ENCODE measurements at places on chromosomes 4 and X. TPM values are rescaled to one million over a fixed set of nuclear protein-coding genes. Genes with fewer than 3 reads are reported as not detected.

BEND2 gene
- not detected for total RNA-seq

WDFY3 gene
- 44.7 TPM for total RNA-seq

AADAT gene
- total RNA-seq, result 10.0 TPM

NXF2B gene
- total RNA-seq, result not detected

ALPK1 gene
- 3.7 TPM for total RNA-seq

FGF13 gene
- 2.3 TPM for total RNA-seq

ZDHHC15 gene
- total RNA-seq, result under 0.01 TPM

CYP4V2 gene
- 18.3 TPM for total RNA-seq

ERAS gene
- total RNA-seq, result not detected

SLC6A8 gene
- total RNA-seq, result 53.7 TPM

ATP1B4 gene
- not detected for total RNA-seq

TGIF2LX gene
- not detected for total RNA-seq

RPA4 gene
- total RNA-seq, result 0.13 TPM

ZNF732 gene
- total RNA-seq, result 0.38 TPM

MAGEC2 gene
- not detected for total RNA-seq

SSX4 gene
- not detected for total RNA-seq

HELT gene
- not detected for total RNA-seq

C1QTNF7 gene
- not detected for total RNA-seq

MAGEB16 gene
- not detected for total RNA-seq

EVC gene
- 26.7 TPM for total RNA-seq

MAGEA8 gene
- total RNA-seq, result not detected
